ENCODE measurements at places on chromosomes 7 and 10.

- no peak for DNase-seq
Observed at GRCh38 chr7:16839646-16840045, 34.8 kb upstream of the AGR2 start.

DNA sequence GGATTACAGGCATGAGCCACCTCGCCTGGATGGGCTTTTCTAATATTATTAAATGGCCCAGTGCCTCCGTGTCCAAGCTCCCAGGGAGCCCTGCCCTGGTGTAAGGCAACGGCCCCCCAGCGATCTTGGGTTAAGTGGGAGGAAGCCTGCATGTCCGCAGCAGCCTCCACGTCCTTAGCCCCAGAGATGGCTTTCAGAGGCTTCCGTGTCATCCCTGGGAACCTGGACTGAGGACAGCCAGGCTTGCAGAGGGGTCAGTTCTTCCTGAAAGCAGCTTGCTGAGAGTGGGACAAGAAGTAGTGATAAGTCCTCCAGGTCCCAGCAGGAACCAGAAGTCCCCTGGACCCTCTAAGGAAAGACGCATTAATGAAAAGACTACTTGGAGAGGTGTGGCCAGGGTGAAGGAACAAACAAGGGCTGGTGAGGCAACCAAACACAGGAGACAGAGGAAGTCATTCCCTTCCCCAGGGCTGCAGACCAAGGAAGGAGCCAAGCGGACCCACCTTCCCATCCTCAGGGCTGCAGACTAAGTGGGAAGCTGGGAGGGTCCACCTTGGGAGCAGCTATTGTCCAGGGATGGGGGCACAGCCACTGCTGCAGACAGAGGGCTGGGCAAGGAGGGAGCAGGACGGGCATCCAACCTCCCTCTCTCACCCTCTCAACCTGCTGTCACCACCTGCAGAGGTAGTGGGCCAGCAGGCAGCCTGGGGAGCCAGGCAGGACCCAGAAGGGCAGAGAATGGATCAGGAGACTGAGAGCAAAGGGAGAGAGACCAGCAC is 13.0 kb upstream of the INSIG1 start:
- no peak for DNase-seq

DNA sequence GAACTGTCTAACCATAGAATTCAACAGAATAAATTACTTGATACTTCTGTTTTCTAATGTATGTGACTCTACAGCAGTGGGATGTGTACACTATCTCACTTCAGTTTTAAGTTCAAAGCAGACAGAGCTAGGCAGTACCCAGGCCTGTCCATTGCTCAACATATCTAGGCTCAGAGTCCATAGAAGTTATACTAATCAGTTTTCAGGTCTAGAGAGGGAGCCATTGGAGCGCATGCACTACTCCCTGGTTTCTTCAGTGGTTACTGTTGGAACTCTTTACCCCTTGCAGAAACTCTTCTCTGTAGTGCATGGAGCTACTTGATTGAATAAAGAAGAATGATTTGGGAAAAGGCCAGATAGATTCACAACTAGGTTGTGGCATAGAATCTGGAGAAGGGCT is 4.4 kb downstream of the CD36 start:
- no peak for DNase-seq

GRCh38 chr10:15265056-15265455 is 96.6 kb upstream of the NMT2 start:
- DNase-seq: no peak

DNA sequence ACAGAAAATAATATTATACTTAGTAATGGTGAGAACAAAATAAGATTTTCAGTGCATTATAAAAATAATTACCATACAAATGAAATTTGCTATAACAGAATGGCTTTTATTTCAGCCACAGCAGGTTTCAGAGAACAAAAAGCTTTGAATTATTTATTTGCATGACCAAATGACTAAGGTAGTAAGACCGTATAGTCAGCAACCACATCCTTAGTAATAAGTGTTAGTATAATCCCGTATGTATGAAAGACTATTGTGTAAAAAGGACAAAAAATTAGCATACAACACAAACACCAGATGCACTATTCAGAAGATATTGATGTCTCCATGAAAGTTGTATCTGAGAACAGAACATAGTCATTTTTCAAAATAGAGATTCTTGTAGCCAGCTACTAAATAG is 12.2 kb downstream of the PDZD8 start:
- DNase-seq: no peak

GRCh38 chr10:70996549-70996948 is 108.2 kb upstream of the PCBD1 start:
- DNase-seq: no peak

DNA sequence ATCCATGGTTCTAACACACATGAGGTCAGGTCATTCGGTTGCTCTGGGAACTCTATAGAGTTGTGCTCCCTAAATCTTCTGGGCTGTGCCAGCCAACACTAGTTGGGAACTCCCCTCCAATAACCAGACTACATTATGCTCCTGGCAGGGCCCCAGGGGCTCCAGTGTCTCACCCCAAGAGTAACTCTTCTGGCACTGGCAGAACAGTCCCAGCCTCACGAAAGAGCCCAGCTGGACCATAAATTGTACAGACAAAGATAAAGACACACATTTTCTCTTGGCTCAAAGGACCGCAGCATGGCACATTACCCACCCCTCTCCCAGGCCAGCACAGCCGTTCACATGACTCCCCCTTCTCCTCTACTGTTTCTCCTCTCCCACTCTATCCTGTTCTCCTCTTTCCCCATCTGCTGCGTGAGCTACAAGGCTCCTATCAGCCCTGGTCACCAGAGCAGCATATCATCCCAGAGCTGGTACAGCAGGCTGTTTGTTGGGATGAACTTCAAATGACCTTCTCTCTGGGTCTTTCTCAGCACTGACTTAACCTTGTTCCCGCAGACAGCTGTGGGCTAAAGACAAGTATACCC is 230.6 kb downstream of the PLXNA4 start:
- no peak for DNase-seq
